Activated CD8-positive, alpha-beta T cell treated with anti-CD3 and anti-CD28 coated beads for 36 hours (primary cell): ENCODE measurements at places on chromosomes 4 and X. TPM values are rescaled to one million over a fixed set of nuclear protein-coding genes. Genes with fewer than 3 reads are reported as not detected.

- H3K4me1 ChIP-seq, result no peaks in the 10 kb centered on the region
- H3K27me3 ChIP-seq, result no peaks in the 10 kb centered on the region
- no peaks in the 10 kb centered on the region for H3K36me3 ChIP-seq
- no peak overlapping the region for H3K4me3 ChIP-seq
Measured at GRCh38 chrX:31508338-31508737, 436.5 kb upstream of the FTHL17 start.

NUP54 gene
- total RNA-seq, result 61.9 TPM

DNA sequence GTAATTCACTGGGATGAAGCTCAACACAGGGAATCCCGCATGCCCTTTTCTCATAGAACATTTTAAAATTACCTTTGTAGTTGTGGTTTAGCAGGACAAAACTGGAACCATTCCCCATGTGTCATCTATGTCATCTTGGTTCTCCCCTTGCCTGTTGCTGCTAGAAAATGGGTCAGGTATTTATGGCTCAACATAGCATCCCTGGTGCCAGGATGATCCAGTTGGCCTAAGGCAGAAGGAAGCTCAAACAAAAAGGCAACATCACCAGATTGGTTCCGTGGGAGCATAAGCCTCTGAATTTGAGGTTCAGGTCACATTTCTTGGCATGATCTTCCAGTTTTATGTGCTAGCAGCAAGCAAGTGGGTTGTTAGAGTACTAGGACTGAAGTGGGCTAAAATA lies 552.6 kb upstream of the BOD1L1 start:
- no peaks in the 10 kb centered on the region for H3K36me3 ChIP-seq
- no peak overlapping the region for H3K27ac ChIP-seq
- no peak overlapping the region for H3K4me3 ChIP-seq
- no peaks in the 10 kb centered on the region for H3K27me3 ChIP-seq
- no peak for DNase-seq

GRCh38 chr4:117479673-117480072 lies 394.3 kb upstream of the TRAM1L1 start:
- H3K4me3 ChIP-seq, result no peak overlapping the region
- H3K27me3 ChIP-seq, result no peaks in the 10 kb centered on the region
- no peaks in the 10 kb centered on the region for H3K36me3 ChIP-seq
- peak; percentile 17 for DNase-seq

S100G gene
- not detected for total RNA-seq
